Forelimb muscle (tissue), 1 donor: ENCODE measurements at places on chromosomes 2 and 18. TPM values are rescaled to one million over a fixed set of nuclear protein-coding genes. Genes with fewer than 3 reads are reported as not detected.

- DNase-seq = no peak
These were observed 514 bp downstream of the BCL2L11 start for GRCh38 chr2:111121028-111121827.

DNA sequence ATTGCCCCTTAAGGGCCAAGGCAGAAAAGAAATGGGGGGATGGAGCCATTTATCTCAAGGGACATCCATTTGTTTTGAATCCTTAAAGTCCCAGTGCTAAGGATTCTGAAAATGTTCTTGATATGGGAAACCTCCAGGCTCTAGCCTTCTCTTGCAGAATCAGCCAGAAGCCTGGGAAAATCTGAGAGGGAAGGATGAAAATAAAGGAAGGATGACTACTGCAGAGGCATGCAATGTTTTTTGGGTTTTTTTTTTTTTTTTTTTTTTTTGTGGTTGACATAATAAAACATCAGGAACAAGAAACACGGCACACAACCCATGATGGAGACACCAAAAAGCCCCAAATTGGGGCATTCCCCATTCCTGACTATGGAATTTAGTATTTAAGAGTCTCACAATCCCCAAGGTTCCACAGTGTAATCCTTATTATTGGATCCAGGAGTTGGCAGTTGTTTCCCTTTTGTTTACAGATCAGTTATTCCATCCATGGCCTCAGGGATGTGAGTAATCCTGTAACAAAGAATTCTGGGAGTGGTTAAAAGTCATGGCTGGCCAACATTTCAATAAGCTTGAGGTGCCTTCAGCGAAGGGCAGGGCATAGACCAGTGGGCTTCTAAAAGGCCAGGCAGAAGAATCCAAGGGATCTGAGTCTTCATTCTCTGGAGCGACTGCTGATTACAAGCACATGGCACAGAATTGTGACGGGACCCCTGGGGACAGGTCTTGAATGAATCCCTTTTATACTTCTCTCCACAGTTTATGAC is 337.5 kb downstream of the GULP1 start:
- no peak for DNase-seq

LCT gene
- polyA plus RNA-seq = not detected

GRCh38 chr2:235968155-235968554 is 200.0 kb downstream of the GBX2 start:
- DNase-seq = no peak

DNA sequence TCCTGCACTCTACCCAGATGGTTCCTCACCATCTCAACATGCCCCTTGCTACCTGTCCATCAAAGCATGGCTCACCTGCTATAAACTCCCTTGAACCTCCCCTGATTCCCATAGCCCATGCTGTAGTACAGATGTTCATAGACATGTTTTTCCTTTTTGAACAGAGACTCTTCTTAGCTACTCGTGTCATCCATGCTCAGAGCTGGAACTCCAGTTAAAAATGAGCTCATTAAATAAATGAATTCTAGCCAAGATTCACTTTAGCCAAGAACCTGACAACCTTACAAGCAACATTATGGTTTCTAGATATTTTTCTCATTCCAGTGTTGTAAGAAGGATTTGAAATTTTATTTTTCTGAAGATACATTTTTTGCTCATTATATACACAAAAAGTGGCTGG is 65.0 kb downstream of the SCG2 start:
- no peak for DNase-seq

DNA sequence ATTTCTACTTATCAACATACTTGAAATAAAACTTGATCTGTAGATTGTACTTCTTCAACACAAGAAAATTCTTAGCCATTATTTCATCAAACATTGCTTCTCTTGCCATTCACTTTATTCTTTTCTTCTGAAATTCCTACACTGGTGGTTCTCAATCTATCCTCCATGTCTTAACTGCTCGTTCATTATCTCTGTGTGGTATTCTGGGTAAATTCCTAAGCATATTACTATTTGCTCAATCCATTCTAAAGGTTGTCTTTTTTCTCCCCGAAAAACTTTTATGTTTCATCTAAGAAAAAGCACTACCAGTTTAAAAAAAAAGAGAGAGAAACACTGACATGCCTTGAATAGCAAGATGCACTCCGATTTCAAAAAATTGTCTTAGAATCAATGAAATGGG is 18.0 kb downstream of the SP3 start:
- DNase-seq = no peak

DNA sequence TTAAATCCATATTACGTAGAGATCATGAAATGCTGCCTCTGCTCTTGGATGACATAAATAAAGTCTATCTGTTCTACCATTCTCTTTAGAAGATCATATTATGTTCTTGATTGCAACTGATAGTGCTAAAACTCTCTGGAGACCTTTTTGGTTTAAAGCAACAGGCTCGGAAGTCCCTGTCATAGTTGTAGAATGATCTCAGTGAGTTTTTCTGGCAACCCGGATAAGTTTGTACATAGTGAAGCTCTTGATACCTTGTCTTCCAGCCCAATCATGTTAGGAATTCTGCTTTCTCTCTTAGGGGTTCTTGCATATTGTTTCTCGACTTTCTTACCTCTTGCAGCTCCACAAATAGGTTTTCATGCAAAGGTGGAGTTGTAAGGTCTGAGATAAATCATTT is 156.1 kb downstream of the TTC27 start:
- DNase-seq = no peak

NMUR1 gene
- polyA plus RNA-seq = 0.38 TPM

GRCh38 chr2:105750735-105751134 is 6.0 kb downstream of the NCK2 start:
- DNase-seq = no peak

DNA sequence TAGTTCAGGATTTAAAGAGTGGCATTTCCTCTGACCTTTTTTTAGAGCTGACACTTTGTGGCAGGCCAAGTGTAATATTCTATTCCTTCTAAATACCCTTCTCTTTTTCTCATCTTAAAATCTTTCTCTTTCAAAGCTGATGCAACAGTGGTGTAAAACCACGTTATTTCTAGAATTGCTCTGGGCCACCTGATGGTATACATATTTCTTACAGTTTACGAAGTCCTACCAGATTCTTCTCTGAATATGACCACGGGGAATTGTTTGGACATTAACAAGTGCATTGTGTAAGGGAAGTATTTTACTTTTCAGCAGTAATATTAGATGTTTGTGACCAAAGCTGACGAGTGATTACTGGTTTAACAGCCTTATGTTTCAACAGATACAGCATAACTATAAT is 109.9 kb downstream of the PTPRM start:
- DNase-seq = no peak

DNA sequence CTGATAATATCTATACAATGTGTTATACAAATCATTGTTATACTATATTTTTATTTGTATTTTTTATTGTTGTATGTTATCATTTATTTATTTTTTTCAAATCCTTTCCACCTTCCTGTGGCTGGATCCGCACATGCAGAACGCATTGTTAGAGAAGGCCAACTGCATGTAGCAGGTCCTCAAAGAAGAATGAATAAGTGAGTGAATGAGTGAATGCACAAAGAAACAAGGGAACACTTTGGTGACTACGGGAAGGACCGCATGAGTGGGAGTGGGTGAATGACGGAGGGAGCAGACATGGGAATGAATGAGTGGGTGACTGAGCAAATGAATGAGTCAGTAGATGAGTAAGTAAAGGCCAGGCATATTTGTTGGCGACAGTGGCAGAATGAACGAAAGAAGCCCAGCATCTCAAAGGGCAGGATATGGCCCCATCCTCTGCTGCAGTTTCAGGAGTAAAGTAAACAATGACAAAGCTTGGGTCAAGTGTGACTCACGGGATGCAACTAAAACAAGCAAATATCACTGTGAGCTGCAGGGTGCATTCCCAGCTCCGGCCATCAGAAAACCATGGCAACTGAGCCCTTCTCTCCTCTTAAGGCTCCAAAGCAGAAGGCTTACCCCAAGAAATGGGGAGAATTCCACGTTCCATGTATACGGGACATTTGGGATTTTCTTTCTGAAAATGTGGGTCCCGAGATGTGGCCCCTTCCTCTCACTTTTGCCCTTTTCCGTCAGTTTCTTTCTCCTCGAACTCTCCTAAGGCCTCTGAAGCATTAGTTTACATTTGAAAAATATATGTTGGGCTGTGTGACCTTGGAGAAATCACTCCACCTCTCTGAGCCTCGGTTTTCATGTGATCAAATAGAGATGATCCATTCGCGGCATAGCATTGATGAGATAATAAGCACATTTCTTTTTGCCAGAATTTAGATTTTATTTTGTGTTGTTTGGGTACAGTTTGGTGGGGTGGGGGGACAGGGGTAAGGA is 24.5 kb downstream of the KCNF1 start:
- no peak for DNase-seq

NXPH2 gene
- polyA plus RNA-seq = 13.0 TPM

ITGA6 gene
- polyA plus RNA-seq = 84.2 TPM

DNA sequence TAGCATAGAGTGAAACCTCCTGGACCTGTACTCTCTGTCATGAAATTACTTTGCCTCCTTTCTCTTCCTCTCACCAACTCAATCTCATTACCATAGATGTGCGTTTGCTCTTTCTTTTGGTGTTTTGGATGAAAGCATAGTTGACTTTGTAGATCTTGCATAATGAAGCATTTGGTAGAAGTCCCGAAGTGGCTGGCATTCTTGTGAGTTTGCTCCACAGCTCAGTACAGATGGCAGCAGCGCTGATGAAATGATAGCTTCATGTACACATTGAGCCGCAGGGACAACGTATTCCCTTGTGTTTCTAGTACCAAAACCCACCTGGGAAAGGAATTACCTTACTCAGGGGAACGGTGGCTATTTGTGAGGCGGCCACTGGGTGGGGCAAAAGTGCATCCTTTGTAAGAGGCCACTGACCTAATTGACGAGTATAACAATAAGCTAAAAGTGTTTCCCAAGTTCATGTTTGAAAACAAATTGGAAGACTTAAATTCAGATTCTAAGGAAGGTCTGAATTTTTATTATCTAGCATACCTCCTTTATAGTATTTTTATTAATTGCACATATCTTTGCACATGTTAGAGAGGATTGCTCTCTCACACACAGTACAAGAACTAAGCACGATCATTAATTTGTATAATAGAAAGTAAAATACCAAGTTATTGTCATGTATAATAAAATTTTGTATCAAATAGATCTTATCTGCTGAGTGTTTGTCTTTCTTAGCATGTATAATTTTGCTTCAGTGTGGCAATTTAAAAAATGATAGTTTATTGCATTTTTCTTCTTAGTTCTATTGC is 25.4 kb upstream of the CDH7 start:
- DNase-seq = no peak

DNA sequence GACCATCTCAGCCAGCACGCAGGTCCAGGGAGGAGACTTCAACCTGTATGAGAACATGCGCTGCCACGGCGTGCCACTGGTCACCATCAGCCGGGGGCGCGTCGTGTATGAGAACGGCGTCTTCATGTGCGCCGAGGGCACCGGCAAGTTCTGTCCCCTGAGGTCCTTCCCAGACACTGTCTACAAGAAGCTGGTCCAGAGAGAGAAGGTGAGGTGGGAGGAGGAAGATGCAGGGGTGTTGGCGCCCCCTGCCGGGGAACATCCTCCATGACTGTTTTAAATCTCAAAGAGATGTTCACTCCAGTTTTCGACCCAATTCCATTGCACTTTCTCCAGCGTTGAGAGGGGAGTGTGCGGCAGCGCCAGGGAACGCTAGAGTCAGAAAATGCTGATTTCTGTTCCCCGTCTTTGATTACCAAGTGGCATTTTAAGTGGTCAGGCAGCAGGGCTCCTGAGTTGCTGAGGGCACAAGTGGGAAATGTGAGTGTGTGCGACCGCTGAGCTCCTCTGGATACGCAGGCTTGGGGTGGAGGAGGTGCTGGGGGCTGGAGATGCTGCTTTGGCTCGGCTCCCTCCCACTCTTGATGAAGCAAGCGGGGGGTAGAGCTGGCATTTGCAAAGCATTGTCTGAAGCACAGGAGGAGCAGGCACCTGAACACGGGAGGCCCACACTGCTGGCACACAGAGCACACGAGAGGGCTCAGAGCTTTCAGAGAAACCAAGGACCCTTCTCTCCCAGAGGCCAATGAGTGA is 27.7 kb upstream of the MAPRE3 start:
- DNase-seq = peak; percentile 14

MLPH gene
- 1.0 TPM for polyA plus RNA-seq

GRCh38 chr2:180980943-180981911 is 822 bp downstream of the UBE2E3 start:
- no peak for DNase-seq

- no peak for DNase-seq
These were observed 155.7 kb downstream of the DYM start for GRCh38 chr18:49304751-49305150.

CRYBA2 gene
- polyA plus RNA-seq = not detected

DNA sequence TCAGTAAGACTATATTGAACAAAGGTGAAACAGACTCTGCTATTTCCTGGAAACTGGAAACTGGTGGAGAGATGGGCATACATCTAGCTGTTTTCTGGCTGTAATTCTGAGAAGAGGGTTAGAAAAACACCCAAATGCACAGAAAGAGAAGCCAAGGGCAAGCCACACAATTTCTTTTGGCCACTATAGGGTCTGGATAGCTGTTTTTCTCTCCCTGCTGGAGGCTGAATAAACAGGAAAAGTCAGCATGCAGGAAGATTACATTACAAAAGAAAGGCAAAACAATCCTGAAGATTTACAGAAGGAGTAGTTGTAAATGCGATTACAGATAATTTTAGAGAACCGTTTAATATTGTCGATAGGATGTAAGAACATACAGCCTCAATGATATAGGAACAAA is 186.2 kb upstream of the REG3G start:
- no peak for DNase-seq

ZBTB7C gene
- polyA plus RNA-seq = 4.0 TPM

CRYGD gene
- not detected for polyA plus RNA-seq

DNA sequence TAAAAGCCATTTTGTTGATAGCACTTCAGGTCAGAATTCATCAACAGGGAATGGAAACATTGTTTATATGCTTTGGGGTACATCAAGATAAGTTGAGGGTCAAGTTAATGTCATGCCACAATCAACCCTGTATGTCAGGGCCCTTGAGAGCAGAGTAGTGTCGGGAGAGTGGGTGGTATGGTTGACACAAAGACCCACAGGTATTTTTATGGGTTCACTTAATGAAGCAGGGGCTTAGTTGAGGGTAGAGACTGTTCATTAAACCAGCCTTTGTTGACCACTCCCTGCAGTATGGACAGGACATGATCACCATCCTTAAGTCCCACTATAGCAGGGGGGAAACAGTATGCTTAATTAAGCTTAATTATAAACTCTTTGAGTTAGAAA is 5.7 kb downstream of the RPL37A start:
- DNase-seq = no peak

MYCN gene
- 5.5 TPM for polyA plus RNA-seq

DNA sequence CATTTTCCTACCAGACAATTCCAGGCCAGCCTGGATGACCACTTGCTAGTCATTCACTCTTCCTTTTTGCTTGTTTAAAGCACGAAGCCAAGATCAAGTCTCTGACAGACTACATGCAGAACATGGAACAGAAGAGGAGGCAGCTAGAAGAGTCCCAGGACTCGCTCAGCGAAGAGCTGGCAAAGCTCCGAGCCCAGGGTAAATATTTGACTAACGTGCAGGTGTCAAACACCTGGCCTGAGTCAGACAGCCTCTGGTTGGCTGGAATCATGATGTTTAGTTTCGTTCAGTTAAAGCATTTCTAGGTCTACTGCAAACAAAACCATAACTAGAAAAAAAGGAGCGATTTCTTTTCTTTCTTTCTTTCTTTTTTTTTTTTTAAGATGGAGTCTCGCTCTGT is 44.2 kb upstream of the LYPD6B start:
- DNase-seq = no peak

- no peak for DNase-seq
These were observed 48.5 kb upstream of the ATP6V1B1 start for GRCh38 chr2:70887208-70887549.
